Natural killer cell treated with Interleukin-12 subunit alpha and Interleukin-12 subunit beta and Interleukin-15 and Interleukin-18, amount 100 ng/mL, for 72 hours (primary cell): ENCODE measurements at places on chromosomes 3 and 15. TPM values are rescaled to one million over a fixed set of nuclear protein-coding genes. Genes with fewer than 3 reads are reported as not detected.

The TMEM42 gene
- 6.8 TPM for total RNA-seq

The GATA2 gene
- total RNA-seq: 72.7 TPM

The C3orf22 gene
- total RNA-seq: not detected

The LRRC31 gene
- total RNA-seq: not detected

The FRMD4B gene
- total RNA-seq: 38.3 TPM

The GOLGA6A gene
- not detected for total RNA-seq

The GPR171 gene
- 66.1 TPM for total RNA-seq

The DAPK2 gene
- total RNA-seq: 0.76 TPM

The NUSAP1 gene
- 80.5 TPM for total RNA-seq

The SCAANT1 gene
- 2.6 TPM for total RNA-seq

The KIF23 gene
- total RNA-seq: 40.4 TPM

The GOLGA8J gene
- total RNA-seq: 0.21 TPM

The OXTR gene
- total RNA-seq: 1.8 TPM

The PLCB2 gene
- total RNA-seq: 109 TPM

The ZPLD1 gene
- not detected for total RNA-seq

The TARS3 gene
- 15.8 TPM for total RNA-seq

The WNT7A gene
- total RNA-seq: not detected

The CMTM8 gene
- 0.36 TPM for total RNA-seq
